ENCODE measurements at places on chromosomes 4 and X. TPM values are rescaled to one million over a fixed set of nuclear protein-coding genes. Genes with fewer than 3 reads are reported as not detected.

The EREG gene
- total RNA-seq, result not detected

- no peaks in the 10 kb centered on the region for H3K4me1 ChIP-seq
- H3K4me3 ChIP-seq, result no peak overlapping the region
- DNase-seq, result no peak
- no peaks in the 10 kb centered on the region for H3K36me3 ChIP-seq
- H3K27me3 ChIP-seq, result 0 out of 2 replicates have a peak, but pooled peaks cover 3% of the 10 kb centered on the region
Measured at GRCh38 chrX:88560673-88561330, 186.2 kb upstream of the CPXCR1 start.

DNA sequence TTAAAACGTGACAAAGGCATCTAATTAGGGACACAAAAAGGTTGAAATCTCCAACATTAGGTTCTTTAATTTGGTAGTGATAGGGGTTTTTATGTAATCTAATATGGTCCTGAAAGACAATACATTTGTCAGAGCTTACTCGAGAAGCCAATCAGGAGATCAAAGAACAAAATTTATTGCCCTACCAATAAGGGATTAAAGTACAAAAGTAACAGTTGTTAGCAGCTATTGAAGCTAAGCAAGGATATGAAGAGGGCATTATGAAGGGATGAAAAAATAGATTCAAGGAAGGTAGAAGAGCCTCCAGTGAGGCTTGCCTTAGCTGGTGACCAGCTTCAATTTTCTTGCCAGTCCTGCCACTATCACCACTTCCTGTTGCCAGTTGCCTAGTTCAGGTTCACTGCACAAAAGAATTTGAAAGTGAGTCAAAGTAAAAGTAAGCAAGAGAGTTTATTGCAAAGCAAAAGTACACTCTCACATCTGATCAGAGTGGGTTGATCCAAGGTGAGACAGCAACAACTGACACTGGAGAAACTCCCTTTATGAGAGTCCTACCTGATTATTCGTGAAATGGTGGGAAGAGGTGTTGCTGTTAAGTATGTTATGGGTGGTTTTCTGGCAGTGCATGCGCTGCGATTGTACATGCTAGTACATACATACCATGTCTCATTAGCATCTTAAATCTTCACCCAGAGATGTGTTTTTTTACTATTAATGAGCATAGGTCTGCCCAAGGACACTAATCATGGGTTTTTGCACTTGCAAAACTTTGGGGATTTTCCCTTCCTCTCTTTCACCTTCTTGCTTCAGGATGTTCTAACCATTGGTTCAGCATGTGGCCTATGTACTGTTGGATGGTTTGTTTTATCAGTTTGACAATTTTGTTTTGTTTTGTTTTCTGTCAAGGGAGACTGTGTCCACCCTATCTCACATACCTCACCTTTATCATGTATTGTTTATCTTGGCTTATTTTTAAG, 263.2 kb upstream of the ITM2A start:
- no peaks in the 10 kb centered on the region for H3K27me3 ChIP-seq
- no peaks in the 10 kb centered on the region for H3K4me1 ChIP-seq
- no peak for DNase-seq
- no peaks in the 10 kb centered on the region for H3K36me3 ChIP-seq
- no peak overlapping the region for H3K4me3 ChIP-seq

GRCh38 chrX:126170720-126171119, 4.6 kb upstream of the DCAF12L2 start:
- H3K4me1 ChIP-seq, result no peaks in the 10 kb centered on the region
- no peaks in the 10 kb centered on the region for H3K36me3 ChIP-seq
- DNase-seq, result no peak
- no peaks in the 10 kb centered on the region for H3K27me3 ChIP-seq
- no peak overlapping the region for H3K27ac ChIP-seq

DNA sequence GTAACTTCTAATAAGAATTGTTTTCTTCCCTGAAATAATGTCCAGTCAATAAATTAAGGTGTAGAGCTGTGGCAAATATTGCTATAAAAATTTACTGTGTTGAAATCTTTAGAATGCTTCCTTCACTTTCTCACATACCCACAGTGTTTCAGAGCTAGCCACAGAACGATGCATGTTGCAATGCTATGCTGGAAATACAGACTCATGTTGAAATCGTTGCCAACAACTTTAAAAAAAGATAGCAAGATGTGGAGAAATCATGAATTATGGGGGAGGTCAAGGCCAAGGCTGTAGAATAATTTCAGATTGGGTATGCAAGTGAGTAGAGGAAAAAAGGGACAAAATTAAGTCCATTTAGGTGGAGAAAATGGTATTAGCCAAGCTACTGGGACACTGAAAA, 204.8 kb downstream of the VEGFC start:
- DNase-seq, result no peak
- H3K36me3 ChIP-seq, result no peaks in the 10 kb centered on the region
- H3K27ac ChIP-seq, result no peak overlapping the region

- DNase-seq, result no peak
- no peaks in the 10 kb centered on the region for H3K27me3 ChIP-seq
- H3K4me3 ChIP-seq, result no peak overlapping the region
- H3K36me3 ChIP-seq, result no peaks in the 10 kb centered on the region
Measured at GRCh38 chrX:38982370-38982769, 181.1 kb downstream of the MID1IP1 start.

DNA sequence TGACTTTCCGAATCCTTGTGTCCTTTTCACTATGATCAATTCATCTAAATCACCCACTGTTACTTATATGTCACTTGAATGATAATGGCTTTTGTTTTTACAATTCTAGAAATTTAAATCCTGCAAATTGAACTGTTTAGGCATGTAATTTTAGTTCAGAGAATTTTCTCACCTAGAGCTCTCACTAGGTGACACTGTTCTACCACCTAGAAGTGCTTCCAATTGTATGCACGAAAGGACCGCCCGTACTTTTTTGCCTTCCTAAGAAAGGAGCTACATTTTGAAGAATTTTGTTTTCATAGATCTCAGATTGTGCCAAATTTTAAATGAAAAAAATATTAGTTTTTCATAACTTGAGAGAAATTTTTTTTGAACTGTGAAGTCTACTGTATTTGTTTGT, 481.6 kb upstream of the FSTL5 start:
- no peaks in the 10 kb centered on the region for H3K27me3 ChIP-seq
- H3K36me3 ChIP-seq, result no peaks in the 10 kb centered on the region
- H3K27ac ChIP-seq, result no peak overlapping the region
- H3K4me3 ChIP-seq, result no peak overlapping the region
